ENCODE measurements at places on chromosomes 2 and 18.

GRCh38 chr2:39326644-39327043, 82.9 kb upstream of the CDKL4 start:
- no peak for DNase-seq

- no peak for DNase-seq
These were observed 76.4 kb upstream of the PARD3B start for GRCh38 chr2:204468746-204469429.

DNA sequence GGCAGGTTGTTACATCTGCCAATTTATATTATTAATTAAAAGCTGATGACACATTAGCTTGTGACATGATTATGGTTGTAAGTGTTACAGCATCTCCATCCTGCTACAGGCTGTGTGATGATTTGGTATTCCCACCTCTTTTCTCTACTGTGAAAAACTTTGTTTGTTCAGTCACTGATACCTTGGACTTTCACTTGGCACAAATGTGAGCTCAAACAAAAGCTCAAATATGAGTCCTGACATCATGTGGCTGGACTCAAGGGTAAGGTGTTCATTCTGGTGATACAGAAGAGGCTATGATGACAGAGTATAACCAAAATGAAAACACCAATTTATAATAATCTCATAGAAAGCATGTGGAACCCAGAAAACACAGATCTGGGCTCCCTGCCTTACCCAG, 11.4 kb upstream of the IL36A start:
- no peak for DNase-seq

DNA sequence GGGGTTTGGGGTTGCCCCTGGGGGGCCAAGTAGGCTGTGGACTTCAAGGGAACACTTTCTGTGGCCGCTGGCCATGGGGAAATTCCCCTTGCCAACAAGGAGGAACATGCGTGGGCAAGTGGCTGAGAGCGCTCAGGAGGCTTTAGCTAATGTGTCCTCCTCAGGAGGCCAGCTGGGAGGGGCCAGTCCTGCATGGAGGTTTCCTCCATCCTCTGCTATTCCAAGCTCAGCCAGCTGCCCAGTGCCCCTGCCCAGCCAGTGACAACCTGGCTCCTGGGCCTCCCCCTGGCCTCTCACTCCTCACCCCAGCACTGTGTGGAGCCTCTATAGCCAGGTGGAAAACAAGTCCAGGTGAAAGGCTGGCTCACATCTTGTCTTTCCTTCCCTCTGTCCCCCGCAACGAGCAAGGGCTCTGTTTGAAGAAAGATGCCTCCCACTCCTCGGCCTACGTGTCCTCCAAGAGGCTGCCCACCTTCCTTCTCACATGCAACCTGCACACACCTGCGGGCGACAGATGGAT, 64.4 kb upstream of the DAPL1 start:
- DNase-seq = no peak

DNA sequence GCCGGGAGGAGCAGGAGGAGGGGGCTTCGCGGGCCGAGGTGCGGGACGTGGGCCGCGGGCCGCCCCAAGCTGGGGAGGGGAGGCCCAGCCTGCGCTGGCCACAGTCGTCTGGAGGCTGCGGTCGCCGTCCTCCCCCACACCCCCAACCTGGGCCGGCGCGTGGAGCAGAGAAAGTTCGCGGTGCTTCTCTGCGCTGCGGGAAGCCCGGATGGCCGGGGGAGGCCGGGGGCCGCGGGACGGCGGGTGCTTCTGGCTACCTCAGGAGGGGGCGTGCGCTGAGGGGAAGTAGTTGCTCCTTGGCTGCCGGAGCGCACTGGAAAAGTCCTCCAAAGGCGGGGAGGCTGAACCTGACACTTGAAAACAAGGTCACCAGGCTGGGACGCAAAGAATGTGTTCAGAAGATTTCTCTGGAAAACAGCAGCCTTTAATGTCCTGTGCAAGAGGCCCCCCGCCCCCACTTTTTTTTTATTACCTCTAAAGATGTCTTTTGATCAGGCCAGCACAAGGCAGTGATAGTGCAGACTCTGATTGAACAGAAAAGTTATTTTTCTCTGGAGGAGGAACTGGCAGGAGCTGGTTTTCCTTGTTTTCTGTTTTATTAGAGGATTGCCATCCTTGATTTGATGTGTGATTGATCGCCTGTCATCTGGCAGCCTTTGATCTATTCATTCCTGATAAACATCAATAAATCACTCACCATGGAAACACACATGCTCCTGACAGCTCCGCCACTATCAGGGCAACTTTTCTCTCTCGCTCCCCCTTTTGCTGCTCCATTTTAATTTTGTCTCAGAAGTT, 1.6 kb downstream of the TSHZ1 start:
- no peak for DNase-seq

GRCh38 chr2:212929971-212930370, 221.4 kb downstream of the IKZF2 start:
- no peak for DNase-seq

DNA sequence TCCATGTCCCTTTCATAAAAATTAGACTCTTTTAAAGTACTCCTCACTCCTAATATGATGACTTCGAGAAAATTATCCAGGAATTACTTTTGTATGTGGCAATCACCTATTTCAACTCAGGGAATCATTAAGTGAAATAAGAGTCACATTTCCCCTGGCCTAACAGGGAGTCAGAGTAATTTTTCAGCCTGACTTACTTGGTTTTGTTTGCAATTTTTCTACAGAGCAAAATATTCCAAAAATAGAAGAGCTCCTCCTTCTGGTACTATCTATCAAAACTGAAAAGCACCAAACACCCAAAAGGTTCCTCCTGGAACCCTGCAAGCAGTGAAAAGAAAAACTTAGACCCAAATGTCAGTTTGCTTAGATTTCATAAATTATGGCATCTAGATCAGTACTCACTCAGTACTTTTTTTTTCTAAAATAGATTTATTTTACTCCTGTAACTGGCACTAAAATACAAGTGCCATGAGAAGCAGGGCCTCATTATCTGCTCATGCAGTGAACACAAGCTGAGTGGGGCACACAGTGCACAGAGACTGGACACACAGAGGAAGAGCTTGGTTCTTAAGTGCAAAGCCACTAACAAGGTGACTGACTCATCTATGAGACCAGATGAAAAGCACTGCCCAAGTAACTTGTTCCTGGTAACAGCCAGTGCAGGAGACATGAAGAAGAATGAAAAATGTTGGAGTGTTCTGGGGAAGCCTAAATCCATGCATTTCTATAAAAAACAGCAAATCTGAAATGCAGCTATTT, 28.7 kb downstream of the ACAA2 start:
- no peak for DNase-seq

- DNase-seq = no peak
These were observed 22.0 kb upstream of the FIGN start for GRCh38 chr2:163757814-163758213.

DNA sequence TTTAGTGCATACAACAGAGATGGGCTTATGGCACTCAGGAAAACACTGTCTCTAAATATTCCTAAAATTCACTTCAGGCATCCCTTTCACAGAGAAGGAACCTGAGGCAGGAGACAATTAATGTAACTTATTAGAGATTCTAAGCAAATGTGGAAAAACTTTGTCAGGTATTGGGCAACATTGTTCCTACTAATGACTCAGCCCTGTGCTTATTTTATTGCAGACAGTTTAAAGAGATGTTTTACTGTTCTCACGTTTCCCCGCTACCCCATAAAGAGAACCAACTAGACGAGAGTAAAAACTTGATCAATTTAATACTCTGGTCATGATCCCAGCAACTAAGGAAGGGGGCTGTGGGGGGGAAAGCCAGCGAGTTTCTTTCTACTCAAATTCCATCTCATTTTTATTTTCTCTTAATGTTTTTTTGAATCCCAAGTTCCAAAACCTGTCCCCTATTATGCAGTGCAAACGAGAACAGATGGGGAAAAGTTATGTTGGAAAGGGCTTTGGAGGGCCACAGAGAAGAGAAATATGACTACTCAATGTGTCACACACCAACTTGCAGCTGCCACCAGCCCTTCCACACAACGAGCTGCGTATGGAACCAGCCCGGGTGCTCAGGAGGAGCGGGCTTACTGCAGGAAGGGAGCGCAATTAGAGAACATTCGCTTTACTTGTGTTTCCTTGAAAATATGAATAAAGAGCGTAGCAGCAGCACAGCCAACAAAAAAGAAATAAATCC, 18.7 kb upstream of the ACVR1 start:
- no peak for DNase-seq

GRCh38 chr18:23209031-23209430, 73.7 kb downstream of the CABLES1 start:
- no peak for DNase-seq

DNA sequence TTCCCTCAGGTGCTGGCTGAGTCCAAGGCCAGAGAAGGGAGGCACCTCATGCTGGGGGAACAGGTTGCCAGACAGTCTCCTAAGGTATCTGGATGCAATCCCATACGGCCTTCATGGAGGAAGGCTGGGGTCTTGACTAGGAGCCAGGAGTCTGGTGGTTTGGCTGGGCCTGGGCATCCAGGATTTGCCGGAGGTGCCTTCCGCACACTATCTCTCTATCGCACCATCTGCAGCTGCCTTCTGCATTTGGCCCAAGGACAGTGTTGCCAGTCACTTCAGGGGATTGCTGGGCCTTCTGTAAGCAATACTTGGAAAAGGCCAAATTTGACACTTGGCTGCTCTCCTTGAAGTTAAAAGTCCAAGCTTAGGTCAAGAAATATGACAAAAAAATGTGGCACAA, 327.2 kb downstream of the EN1 start:
- no peak for DNase-seq

GRCh38 chr18:11986061-11986460, 4.8 kb downstream of the IMPA2 start:
- no peak for DNase-seq

DNA sequence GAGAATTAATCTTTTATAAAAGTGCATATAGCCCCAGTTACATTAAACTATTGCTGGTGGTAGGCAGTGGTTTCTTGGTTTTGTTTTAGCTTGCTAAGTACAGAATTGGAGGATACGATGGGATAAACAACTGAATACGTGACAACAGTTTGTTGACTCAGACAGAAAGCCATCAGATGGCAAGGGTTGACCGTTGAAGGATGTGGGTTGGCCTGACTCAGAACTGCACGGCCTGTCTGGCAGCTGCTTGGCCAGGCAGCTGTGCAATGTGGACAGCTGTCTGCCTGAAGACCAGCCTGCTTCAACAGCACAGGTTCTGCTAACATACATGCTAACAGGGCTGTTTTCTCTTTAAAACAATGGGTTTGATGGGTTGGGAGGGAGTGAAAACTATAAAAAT, 46.6 kb downstream of the PRKRA start:
- DNase-seq = no peak

Measured in stimulated activated CD8-positive, alpha-beta memory T cell treated with anti-CD3 and anti-CD28 coated beads, Interleukin-2, amount 100 ng/mL, for 48 hours (primary cell).